ENCODE measurements at places on chromosomes 13 and 19.

DNA sequence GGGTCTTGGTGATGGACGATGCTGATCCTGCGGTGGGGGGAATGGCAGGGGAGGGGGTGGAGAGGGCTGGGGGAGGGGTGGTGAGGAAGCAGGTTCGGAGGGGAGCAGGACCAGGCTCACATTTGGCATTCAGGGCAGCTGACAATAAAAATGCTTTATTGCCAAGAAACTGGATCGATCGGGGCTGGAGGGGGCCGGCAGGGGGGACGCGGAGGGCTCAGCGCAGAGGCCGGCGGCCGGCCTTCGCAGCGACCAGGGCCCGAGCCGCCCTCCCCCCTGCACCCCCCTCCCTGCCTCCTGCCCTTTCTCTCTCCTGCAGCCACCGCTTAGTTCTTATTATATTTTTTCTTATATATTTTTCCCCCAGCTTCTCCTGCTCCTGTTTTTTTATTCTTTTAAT, 18.1 kb upstream of the POU2F2 start:
- peak; percentile 60 for DNase-seq

DNA sequence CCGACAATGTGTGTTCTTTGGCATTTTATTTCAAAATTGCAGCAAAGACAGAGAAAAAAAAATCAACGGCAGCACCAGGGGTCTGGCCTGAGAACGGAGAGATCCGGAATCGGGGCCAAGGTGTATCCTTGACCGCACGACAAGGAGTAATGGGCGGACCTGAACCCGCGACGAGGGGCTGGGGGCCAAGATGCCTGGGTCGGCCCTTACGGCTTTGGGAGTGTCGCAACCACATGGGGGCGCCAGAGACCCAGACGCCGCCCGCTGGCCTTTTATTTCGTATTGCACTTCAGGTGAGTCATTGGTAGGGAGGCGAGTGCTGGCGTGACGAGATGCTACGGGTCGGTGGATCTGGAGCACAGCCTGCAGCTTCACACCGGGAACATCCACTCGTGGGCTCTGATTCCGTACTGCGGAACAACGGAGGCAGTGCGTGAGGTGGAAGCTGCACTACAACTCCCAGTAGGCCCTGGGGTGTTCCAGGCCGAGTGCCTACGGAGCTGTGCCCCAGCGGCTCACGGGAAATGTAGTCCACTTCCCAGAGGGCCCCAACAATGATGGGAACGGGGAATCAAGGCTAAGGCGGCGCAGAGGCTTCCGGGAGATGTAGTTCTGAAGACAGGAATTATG, 15.7 kb downstream of the BCAT2 start:
- DNase-seq, result peak; percentile 94

- no peak for DNase-seq
Observed at GRCh38 chr19:2813235-2814160, 6.2 kb upstream of the ZNF554 start.

- no peak for DNase-seq
Observed at GRCh38 chr13:94598281-94598680, 2.3 kb upstream of the TGDS start.

GRCh38 chr19:52296400-52296772, 583 bp upstream of the ZNF480 start:
- no peak for DNase-seq

DNA sequence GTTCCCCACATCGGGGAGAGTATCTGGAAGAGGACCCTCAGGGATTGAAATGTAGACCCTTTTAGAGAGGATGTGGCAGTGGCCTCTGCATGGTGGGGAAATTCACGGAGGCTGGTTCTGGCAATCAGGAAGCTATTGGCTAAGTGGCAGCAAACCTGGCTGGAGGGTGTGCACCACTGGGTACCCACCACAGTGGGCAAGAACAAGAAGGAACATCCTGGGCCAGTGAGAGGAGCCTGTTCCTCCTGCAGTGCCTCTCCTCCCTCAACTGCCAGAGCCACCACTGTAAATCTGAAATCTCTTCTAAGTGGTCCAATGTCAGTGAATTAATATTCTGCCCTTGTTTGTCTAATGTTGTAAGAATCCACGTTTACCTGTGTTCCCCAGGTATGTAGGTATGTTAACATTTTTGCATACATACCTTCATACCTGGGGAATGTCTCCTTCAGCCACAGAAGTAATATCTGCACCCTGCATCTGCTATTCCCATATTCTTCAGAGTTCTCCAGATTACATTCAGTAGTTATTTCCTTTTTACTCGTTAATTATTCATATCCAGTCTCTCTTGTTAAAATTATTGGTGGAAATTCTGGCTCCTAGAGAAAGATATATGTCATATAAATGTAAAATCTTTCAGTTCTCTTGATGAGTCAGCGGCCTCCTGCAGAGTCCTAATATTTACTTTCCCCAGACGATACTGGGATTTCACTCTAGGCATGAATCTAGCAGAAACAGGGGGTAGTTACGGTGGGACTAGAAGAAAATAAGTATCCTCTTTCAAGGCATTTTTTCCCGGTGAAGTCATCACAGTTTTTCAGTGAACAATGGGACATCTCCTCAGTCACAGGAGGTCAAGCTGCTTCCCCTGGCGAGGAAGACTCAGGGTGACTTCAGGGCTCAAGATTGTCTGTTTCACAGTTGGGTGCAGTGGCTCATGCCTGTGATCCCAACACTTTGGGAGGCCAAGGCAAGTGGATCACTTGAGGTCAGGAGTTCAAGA, 148.3 kb downstream of the MYO16 start:
- DNase-seq, result no peak

GRCh38 chr19:50191216-50191615, 12.2 kb upstream of the MYH14 start:
- no peak for DNase-seq

DNA sequence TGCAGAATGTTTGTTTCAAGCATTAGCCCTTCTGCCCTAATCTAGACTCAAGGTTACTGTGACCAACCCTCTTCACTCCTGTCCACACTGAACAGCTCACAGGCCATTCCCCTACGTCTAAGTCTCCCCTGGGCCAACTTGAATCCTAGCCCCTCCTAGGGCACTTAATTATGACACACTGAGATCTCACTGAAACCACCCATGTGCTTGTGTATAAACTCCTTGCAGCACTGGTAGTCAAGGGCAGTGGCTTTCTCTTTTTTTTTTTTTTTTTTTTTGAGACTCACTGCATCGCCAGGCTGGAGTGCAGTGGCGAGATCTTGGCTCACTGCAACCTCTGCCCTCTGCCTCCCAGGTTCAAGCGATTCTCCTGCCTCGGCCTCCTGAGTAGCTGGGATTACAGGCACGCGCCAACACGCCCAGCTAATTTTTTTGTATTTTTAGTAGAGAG, 1.9 kb upstream of the AKT2 start:
- DNase-seq, result no peak

DNA sequence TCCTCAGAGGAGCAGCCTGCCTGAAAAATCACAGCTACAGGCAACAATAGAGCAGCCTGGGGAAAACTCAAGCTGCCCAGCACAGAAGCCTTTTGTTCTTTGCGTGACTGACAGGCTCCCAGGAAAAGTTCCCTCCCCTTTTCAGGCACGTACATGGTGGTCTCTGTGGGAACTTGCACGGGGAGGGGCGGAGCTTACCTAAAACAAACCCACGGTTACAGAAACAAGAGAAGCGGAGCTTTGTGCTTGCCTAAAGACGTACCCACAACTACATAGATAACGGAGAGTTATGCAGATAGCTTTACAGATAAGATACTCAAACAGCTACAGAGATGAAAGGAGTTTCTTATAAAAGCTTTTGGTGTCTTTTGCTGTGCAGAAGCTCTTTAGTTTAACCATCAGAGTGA, 11.4 kb downstream of the ETFB start:
- DNase-seq, result no peak

DNA sequence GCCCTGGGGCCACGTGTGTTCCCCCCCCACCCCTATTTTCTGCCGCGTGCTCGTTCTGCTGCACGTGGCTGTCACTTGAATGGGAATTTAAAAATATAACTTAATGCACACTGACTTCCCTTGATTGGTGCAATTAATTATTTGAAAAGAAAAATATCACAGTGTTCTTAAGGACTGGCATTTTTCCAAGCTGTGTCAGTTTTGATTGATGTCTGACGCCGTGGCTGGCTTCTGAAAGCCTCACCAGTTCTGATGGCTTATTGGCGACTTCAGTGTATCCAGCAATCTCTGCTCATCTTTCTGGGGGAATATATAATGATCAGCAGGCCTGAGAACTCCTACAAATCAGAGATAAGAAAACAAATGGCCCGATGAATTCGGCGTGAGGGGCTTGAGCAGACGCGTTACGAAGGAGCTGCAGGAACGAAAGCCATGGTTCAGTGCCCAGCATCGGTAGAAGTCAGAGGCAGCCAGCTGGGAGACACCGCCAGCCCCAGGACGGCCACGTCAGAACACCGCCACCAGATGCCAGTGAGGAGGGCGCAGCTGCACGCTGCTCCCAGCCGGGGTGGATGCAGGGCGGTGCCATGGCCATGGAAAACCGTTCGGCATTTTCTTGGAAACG, 111.2 kb downstream of the KDM4B start:
- no peak for DNase-seq

DNA sequence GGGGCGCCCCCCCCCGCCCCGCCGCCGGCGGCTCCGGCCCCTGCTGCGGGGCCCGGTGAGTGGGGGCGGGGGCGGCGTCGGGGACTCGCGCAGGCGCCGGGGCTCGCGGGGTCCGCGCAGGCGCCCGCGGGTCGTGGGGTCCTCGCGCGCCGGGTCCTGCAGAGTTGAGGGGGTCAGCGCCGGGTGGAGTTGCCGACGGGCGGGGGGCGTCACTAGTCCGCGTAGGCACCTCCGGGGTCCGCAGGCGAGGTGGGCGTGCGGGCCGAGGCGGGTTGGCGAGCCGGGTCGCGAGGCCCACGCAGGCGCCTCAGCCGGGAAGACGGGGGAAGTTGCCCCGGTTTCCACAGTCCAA, 365 bp downstream of the PPP6R1 start:
- peak; percentile 25 for DNase-seq

GRCh38 chr13:97262058-97262457, 39.9 kb downstream of the MBNL2 start:
- no peak for DNase-seq

- DNase-seq, result no peak
Observed at GRCh38 chr19:54218960-54219661, 3.7 kb downstream of the LILRB3 start.

DNA sequence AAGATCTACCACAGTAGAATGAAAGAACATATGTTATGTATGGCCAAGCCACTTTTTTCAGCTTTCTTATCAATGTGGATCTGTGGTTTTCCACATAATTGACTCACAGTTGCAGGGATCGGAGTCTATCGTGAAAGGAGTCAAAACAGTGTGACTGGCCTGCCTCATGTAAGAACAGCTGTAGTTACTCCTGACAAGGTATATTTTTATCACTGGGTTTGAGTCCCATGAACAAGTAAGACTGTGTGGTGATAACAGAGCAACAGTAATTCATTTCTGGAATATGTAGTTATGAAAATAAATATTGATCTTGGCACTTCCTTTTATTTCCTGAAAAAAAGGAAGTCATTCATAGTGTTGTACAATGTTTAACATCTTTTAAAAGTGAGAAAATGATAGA, 416.6 kb downstream of the KLF12 start:
- peak; percentile 13 for DNase-seq

- peak; percentile 92 for DNase-seq
Observed at GRCh38 chr19:35269438-35270117, 816 bp downstream of the USF2 start.

- DNase-seq, result no peak
Observed at GRCh38 chr13:30985637-30986205, 53.3 kb downstream of the TEX26 start.

- DNase-seq, result no peak
Observed at GRCh38 chr13:76942363-76942762, 5.9 kb upstream of the ACOD1 start.

DNA sequence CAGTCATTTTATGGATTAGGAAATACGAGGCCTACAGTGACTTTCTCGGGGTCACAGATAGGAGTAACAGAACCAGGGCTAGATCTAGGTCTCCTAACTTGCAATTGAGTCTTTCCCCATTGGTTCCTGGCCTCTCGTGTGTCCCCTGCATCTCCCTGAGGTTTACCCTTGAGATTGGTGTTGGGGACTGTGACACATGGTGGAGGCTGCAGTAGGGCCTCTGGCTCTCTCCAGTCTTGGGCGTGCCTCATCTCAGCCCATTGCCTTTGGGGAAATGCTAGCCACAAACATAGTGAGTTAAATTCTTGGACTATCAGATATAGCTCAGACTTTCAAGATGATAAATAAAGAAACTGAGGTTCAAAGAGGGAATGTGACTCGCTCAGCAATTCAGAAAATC, 212.1 kb downstream of the KCNRG start:
- no peak for DNase-seq
